ENCODE measurements at places on chromosomes 7 and 10. TPM values are rescaled to one million over a fixed set of nuclear protein-coding genes. Genes with fewer than 3 reads are reported as not detected.
A peak's percentile ranks its signal among the peaks of the same experiment; 100 is the strongest.

- DNase-seq = no peak
Measured at GRCh38 chr10:132417257-132417910, 20.4 kb downstream of the PWWP2B start.

- no peak for DNase-seq
Measured at GRCh38 chr7:127818306-127818705, 166.3 kb downstream of the SND1 start.

GRCh38 chr7:34133983-34134782, 228.8 kb downstream of the BMPER start:
- peak; percentile 17 for DNase-seq

- DNase-seq = no peak
Measured at GRCh38 chr7:154902600-154903082, 100.3 kb downstream of the PAXIP1 start.

GRCh38 chr10:44292390-44293002, 92.4 kb downstream of the CXCL12 start:
- no peak for DNase-seq

RARRES2 gene
- total RNA-seq = not detected

CLCN1 gene
- total RNA-seq = not detected

Measured in activated CD4-positive, alpha-beta memory T cell treated with anti-CD3 and anti-CD28 coated beads, Interleukin-2, amount 10 ng/mL, durations not matched to agents 7 days and 5 days (primary cell).